Activated T-helper 2 cell treated with anti-CD3 and anti-CD28 coated beads, Interferon-gamma antibody, Interleukin-2, Interleukin-4, amounts not matched to agents 10 μg/mL and 5 μg/mL and 100 μg/mL, durations not matched to agents 14 hours and 24 hours and 36 hours (primary cell): ENCODE measurements at places on chromosomes 2 and 18.

GRCh38 chr2:88563129-88563528, 64.1 kb downstream of the EIF2AK3 start:
- no peak overlapping the region for H3K4me3 ChIP-seq
- no peak for DNase-seq
- H3K36me3 ChIP-seq: peaks cover 57% of the 10 kb centered on the region
- H3K4me1 ChIP-seq: peaks cover 32% of the 10 kb centered on the region
- peak overlapping the region; percentile 7 for H3K27ac ChIP-seq

GRCh38 chr2:234686088-234686890, 189.4 kb upstream of the ARL4C start:
- no peak overlapping the region for H3K4me3 ChIP-seq
- no peaks in the 10 kb centered on the region for H3K4me1 ChIP-seq
- no peak overlapping the region for H3K27ac ChIP-seq
- DNase-seq: no peak
- peaks cover 8% of the 10 kb centered on the region for H3K27me3 ChIP-seq

DNA sequence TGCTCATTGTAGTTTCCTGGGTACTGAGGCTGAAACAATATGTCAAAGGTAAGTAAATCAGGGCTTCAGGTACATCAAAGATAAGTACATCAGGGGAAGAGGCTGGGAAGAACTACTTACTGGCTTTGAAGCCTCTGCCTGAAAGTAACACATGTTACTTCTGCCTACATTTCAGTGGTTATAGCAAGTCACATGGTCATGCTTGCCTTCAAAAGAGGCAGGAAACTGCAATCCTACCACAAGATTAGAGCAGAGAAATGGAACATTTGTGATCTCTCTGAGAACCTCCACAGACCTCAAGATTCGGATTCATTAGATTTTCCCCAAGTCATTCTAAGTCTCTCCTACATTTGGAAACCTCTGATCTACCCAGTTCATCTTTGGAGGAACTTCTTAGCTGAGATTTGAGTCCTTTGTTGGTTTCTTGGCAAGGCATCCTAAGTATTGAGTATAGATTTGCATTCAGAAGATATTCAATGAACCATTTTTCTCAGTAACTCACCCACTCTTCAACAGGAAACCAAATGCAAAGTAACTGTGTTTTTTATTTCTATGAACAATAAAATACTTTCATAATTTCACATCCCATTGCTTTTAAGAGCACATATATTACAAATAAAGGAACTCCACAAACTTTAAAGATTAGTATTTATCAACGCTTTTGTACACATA, 48.5 kb upstream of the CCDC195 start:
- peaks cover 16% of the 10 kb centered on the region for H3K4me1 ChIP-seq
- H3K27ac ChIP-seq: peak overlapping the region; percentile 76
- peaks cover 94% of the 10 kb centered on the region for H3K36me3 ChIP-seq
- H3K27me3 ChIP-seq: no peaks in the 10 kb centered on the region
- DNase-seq: no peak
- H3K4me3 ChIP-seq: no peak overlapping the region

GRCh38 chr2:7612969-7613368, 695.8 kb downstream of the RNF144A start:
- no peak overlapping the region for H3K27ac ChIP-seq
- no peaks in the 10 kb centered on the region for H3K27me3 ChIP-seq
- no peaks in the 10 kb centered on the region for H3K36me3 ChIP-seq
- H3K4me1 ChIP-seq: peaks cover 35% of the 10 kb centered on the region
- no peak for DNase-seq
- H3K4me3 ChIP-seq: no peak overlapping the region

- no peaks in the 10 kb centered on the region for H3K36me3 ChIP-seq
- H3K4me3 ChIP-seq: no peak overlapping the region
- DNase-seq: no peak
- peaks cover 11% of the 10 kb centered on the region for H3K27me3 ChIP-seq
Observed at GRCh38 chr18:35409911-35410310, 32.8 kb upstream of the ZNF396 start.

- DNase-seq: no peak
- H3K4me1 ChIP-seq: peaks cover 5% of the 10 kb centered on the region
- no peak overlapping the region for H3K27ac ChIP-seq
- H3K4me3 ChIP-seq: no peak overlapping the region
Observed at GRCh38 chr2:100744589-100744988, 75.3 kb upstream of the NPAS2 start.

- no peaks in the 10 kb centered on the region for H3K36me3 ChIP-seq
- DNase-seq: no peak
- H3K27ac ChIP-seq: no peak overlapping the region
- no peaks in the 10 kb centered on the region for H3K4me1 ChIP-seq
- H3K4me3 ChIP-seq: no peak overlapping the region
- H3K27me3 ChIP-seq: peaks cover 48% of the 10 kb centered on the region
Observed at GRCh38 chr2:240278661-240279060, 138.2 kb upstream of the OTOS start.

- peaks cover 61% of the 10 kb centered on the region for H3K4me1 ChIP-seq
- H3K4me3 ChIP-seq: no peak overlapping the region
- peaks cover 42% of the 10 kb centered on the region for H3K36me3 ChIP-seq
- no peak for DNase-seq
- H3K27ac ChIP-seq: peak overlapping the region; percentile 96
Observed at GRCh38 chr2:7468955-7469354, 551.7 kb downstream of the RNF144A start.
